ENCODE measurements at places on chromosomes 2 and 18. TPM values are rescaled to one million over a fixed set of nuclear protein-coding genes. Genes with fewer than 3 reads are reported as not detected.

DNA sequence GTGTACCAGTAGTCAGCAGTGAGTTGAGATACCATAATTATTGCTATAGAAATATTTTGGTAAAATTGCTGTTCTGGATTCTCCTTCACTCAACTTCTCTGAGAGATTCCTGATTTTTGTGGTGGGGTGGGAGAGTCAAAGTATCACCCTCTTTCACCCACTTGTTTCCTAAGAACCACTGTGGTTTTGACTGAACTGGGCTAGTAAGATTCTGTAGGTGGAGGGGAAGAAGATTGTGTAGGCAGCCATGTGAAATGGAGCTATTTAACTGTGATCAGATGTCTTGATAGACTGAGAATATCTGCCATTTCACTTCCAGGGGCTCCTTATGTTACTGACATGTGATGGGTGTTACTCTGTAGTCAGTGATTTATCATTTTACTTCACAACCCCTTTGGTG lies 45.3 kb downstream of the BIRC6 start:
- DNase-seq = no peak

GRCh38 chr2:240052524-240052923 lies 797 bp downstream of the OR6B3 start:
- no peak for DNase-seq

DNA sequence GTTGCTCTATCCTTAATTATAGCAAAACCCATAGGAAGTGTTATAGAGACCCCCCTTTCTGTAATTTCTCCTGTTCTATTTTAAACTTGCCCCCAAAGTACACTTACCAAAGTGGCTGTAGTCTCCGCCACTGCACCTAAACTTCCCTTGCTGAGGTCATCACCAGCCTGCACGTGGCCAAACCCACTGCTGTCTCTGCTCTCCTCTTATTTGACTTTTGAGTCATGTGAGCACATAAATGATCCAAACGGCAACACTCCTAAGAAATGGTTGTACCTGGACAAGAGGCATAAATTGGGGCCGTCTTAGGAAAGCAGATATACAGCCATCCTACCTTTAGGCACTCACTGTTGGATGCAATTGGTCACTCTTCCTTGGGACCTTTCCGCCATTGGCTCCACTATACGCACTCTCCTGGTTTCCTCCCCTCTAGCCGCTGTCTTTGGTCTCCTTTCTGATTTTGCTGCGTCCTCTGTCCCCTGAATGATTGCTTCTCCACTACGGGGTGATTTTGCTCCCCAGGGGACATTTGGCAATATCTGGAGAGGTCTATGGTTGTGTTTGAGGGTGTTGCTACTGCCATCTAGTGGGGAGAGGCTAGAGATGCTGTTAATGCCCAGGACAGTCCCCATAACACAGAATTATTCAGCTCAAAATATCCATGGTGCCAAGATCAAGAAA lies 19.2 kb upstream of the IL36G start:
- peak; percentile 25 for DNase-seq

Gene TMEFF2
- not detected for polyA plus RNA-seq
